T-helper 2 cell (primary cell): ENCODE measurements at places on chromosomes 4 and X.

- DNase-seq = no peak
These were observed 38.5 kb downstream of the HPGD start for GRCh38 chr4:174483792-174484191.

GRCh38 chr4:80709082-80709869, 321.2 kb upstream of the BMP3 start:
- DNase-seq = no peak

DNA sequence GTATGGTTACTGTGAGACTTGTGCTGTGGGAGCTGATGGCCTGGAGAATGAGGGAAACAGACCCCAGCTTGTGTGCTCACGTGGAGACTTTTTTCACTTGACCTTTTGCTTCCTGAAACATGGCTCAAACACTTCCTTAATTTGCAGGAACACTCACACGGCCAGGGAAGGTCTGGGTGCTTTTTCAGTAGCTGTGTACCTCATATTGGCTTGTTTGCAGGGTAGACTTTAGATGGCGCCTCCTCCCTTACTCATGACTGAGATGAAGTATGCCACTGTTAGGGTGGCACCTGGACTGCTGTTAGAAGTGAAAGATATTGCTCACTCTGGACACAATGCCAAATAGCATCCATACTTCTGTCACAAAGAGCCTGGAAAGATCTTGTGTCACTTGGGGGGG, 75.7 kb upstream of the WDR1 start:
- DNase-seq = no peak

DNA sequence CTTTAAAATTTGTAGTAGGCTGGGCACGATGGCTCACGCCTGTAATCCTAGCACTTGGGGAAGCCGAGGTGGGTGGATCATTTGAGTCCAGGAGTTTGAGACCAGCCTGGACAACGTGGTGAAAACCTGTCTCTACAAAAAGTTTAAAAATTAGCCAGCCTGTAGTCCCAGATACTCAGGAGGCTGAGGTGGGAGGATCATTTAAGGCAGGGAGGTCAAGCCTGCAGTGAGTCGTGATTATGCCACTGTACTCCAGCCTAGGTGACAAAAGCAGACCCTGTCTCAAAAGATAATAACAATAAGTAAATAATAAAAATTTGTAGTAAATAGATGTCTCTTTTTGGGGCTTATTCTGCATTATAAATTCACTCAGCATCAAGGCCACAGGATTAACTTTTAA, 118.5 kb downstream of the IRF2 start:
- no peak for DNase-seq

GRCh38 chr4:18100657-18101056, 79.1 kb upstream of the LCORL start:
- no peak for DNase-seq

DNA sequence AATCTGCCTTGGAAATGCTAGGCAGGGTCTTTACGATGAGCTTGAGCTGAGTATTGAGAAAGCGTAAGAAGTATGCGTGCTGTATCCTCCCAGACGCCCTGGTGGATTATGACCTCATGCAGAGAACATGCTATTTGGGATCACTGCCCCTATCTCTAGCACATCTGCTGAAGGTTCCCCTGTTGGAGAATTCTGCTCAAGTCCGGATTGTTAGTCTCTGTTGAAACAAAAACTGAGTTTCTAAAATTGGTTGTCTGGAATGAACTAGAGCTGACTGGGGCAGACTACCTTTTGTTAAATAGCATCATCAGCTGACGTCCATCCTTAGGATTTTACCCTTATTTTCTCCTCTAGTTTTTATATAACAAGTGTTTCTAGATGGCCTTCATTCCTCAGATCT, 7.5 kb downstream of the FHDC1 start:
- no peak for DNase-seq

DNA sequence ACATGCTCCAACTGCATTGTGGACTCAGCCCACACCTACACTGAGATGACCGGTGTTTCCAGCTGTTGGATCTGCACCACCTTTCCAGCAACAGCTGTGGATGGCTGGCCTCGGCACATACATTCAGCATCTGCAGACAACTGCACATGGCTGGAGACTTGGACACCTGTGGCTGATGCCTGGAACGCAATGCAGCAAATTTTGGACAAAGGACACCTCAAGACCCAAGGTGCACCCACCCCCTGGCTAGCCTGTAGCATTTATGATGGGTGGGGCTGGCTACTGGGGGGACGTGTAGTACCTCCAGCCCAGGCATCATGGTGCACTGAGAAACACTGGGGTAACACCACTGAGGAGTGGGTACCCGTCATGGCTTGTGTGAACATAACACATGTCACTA, 57.3 kb upstream of the CCDC149 start:
- no peak for DNase-seq

GRCh38 chrX:20265726-20266681, 705 bp downstream of the RPS6KA3 start:
- peak; percentile 9 for DNase-seq

DNA sequence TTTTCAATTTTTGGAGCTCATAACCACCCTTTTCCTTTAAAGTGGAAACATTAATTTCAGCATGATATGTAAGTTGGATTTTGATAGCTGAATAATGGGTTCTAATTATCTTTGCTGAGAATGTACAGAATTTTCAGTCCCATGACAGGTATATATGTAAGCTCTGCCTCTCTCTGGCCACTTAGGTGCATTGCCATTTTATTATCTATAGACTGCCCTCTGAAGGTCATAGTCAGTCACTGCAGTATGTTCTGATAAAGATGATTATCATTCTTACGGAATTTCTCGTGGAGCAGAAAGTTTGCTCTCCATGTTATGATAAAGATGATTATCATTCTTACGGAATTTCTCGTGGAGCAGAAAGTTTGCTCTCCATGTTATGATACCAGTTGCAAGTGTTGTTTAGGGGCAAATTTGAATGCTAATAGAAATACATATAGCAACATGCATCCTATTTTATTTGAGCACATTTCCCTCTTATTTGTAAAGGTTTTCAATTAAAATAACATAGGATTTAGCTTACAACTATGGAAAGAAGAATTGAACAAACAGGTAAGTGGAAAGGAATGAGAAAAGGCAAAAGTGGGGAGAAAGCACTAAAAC, 10.4 kb downstream of the AFP start:
- DNase-seq = no peak

DNA sequence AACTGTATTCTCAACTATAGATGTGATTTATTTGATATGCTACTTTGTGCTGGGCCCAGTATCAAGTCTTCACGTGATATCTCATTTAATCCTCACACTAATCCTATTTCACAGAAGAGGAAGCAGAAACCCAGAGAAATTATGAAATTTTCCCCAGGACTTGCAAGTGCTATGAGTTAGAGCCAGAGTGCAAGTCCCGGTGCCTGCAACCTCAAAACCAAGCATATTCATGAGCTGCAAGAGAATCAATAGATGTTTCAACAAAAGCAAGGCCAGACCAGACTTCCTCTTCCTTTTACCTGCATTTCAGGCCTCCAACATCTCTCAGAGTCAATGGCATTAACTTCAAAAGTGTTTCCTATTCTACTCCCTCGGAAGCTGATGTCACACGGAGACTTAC, 92.2 kb upstream of the GATB start:
- no peak for DNase-seq

DNA sequence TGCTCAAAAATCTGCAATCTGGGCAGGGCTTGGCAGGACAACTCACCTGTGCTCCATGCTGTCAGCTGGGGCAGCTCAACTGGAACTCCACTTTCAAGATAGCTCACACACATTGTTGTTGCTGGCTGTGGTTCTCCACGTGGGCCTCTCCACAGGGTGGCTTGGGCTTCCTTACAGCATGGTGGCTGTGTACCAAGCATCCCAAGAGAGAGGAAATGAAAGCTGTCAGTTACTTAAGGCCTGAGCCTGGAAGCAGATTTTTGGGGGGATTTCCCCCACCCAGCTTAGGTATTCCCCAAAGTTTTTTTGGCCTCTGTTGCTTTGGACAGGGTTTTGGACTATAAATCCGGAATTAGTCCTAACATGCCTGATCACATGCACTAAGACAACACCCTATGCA, 81.0 kb downstream of the BCOR start:
- no peak for DNase-seq

DNA sequence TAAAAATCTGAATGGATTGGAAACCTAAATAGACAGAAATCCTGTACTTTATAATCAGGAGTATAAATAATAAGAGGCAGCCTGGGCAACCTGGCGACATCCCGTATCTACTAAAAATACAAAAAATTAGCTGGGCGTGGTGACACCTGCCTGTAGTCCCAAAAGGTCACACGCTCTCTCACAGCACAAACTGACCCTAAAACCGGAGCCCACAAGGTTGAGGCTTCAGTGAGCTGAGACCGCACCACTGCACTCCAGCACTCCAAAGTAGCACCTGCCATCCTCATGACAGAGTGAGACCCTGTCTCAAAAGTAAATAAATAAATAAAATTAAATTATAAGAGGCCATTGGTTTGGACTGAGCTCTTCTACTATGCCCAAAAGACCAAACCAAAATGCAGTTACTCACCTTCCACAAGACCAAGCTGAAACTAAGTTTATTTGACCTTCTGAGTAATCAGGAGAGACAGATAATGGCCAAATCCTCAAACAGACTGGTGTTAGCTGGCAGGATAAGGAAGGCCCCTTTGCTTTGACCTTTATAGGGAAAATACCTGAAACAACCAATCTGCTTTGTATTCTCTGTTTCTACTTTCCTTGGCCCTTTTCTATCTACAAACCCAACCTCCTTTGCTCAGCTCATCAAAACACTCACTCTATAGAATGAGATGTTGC, 3.2 kb upstream of the GRSF1 start:
- DNase-seq = no peak

GRCh38 chr4:1628892-1629698, 55.0 kb downstream of the FAM53A start:
- DNase-seq = peak; percentile 51

- no peak for DNase-seq
These were observed 183.6 kb downstream of the MGST2 start for GRCh38 chr4:139849219-139849618.

DNA sequence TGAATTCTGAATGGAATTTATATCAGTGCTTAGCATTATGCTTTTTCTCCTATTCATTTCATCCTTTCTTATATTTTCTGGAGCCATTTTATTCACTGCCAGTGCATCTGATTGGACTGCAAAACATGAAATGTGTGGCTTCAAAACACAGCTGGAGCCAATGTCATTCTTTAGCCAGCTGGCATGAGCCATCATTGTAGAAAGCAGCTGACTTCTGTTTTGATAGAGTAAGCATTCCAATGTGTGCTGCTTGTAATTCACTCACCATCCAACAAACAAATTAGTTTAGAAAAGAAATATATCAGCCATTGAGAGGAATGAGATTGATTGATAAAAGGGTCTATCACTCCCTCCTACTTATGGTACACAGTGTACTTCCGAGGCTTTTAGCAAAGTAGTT, 2616.0 kb downstream of the ARAP2 start:
- DNase-seq = no peak

DNA sequence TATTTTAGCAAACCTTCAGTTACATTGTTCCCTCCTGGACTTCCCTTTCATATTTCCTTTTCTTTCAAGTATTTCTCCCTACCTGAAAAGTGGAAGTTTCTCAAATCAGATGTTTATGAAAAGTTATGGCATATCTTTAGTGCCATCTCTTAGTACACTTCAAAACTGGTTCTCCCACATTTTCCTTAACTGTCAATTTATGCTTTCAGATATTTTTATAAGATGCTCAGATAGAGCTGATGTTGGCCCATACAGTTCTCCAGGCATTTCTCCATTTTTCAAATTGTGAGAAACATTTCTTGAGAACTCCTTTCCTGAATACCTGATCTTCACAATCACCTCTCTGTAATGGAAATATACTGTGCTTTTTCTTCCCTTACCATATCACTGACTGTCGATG, 32.5 kb upstream of the AP1AR start:
- no peak for DNase-seq
